ENCODE measurements at places on chromosomes 7 and 10. TPM values are rescaled to one million over a fixed set of nuclear protein-coding genes. Genes with fewer than 3 reads are reported as not detected.

Gene LRRC4
- 297 TPM for total RNA-seq

GRCh38 chr7:95433129-95433528, 1.7 kb downstream of the PON2 start:
- no peaks in the 10 kb centered on the region for H3K36me3 ChIP-seq
- peaks cover 27% of the 10 kb centered on the region for H3K4me1 ChIP-seq
- H3K4me3 ChIP-seq = no peak overlapping the region
- H3K27ac ChIP-seq = no peak overlapping the region
- H3K27me3 ChIP-seq = no peaks in the 10 kb centered on the region

Gene NUTM2B
- total RNA-seq = 1.5 TPM

Gene EPO
- total RNA-seq = 0.33 TPM

Gene ANKRD1
- 0.82 TPM for total RNA-seq

GRCh38 chr10:61052469-61053205, 108.7 kb upstream of the RHOBTB1 start:
- H3K4me1 ChIP-seq = no peaks in the 10 kb centered on the region
- no peak for DNase-seq
- no peaks in the 10 kb centered on the region for H3K36me3 ChIP-seq
- H3K27ac ChIP-seq = no peak overlapping the region
- H3K4me3 ChIP-seq = no peak overlapping the region
- H3K27me3 ChIP-seq = peaks cover under 1% of the 10 kb centered on the region
